ENCODE measurements at places on chromosomes 2 and 18. TPM values are rescaled to one million over a fixed set of nuclear protein-coding genes. Genes with fewer than 3 reads are reported as not detected.

GRCh38 chr18:74331404-74331803 lies 15.8 kb downstream of the C18orf63 start:
- no peak for DNase-seq

DNA sequence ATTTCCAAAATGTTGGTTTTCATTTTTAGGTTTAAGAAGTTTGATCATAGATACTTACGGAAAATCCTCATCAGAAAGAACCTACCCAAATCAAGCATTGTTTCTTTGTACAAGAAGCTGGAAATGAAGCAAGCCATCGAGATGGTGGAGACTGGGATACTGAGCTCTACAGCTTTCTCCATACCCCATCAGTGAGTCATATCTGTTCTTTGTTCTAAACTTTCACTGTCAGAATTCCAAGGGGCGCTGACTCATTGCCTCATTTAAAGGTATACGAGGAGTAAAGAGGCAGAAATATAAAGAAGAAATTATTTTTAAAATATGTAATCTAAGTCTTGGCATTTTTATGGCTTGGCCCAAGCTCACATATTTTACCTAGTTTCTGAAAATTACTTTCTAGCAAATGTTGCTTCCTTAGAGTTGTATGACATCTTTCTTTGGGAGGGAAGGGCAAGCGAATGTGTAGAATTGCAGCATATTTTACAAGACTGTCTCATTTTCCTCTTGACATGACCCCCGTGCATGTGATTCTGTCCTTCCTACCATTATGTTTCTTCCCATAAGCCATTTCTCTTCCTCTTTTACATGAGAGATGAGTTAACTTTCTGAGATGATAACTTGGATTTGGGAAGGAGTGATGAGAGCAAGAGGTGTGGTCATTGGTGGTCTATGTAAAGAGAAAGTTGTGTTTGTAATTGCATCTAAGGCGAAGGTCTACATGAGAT lies 41.2 kb downstream of the SLC9A4 start:
- DNase-seq, result no peak

- DNase-seq, result no peak
Measured at GRCh38 chr18:53887447-53887846, 337.0 kb downstream of the MBD2 start.

- DNase-seq, result no peak
Measured at GRCh38 chr2:216179015-216179414, 69.9 kb downstream of the XRCC5 start.

DNA sequence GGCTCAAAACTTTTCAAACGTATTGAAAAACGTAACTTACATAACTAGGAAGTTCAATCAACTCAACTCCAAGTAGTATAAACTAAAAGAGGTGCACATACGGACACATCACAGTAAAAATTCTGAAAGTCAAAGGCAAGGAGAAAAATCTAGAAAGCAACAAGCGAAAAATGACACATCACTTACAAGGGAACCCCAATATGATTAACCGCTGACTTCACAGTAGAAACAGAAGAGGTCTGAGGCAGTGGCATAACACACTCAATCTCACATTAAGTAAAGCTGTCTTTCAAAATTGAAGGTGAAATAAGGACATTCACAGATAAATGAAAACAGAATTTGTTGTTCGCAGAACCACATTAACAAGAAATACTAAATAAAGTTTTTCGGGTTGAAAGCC lies 32.7 kb downstream of the PPP4R1 start:
- DNase-seq, result no peak

DNA sequence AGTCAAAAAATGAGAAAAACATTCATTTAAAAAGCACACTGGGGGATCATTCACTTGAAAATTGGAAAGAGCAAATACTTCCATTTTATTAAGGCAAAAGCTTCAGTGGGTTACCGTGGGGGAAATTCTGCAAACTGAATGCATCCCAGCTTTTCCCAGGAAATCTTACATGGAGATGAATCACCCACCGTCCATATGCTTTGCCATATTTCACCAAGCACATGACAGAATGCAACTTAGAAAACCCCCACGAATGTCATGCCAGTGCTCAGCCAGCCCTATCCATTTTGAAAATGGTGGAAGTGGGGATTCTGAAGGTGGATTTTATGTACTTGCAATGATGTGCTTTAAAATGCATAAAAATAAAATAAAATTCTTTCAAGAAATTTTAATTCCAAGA lies 485.5 kb upstream of the ID2 start:
- no peak for DNase-seq

DNA sequence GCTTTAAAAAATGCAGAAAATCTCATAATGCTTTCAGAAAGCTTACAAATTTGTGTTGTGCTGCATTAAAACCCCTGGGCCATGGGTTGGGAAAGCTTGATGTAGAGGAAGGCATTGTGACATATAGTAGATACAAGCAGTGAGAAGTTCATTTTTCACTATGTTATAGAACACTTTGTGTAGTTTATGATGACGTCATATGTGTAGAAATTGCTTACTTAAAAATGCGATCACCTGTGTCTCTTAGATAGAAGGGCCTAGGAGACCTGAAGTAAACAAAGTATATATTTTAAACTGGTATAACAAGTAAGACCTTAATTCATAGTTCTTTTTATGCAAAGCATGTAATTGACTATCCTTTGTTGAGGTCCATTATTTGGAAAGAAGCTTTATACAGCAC lies 393.5 kb downstream of the ARHGAP15 start:
- DNase-seq, result no peak

DNA sequence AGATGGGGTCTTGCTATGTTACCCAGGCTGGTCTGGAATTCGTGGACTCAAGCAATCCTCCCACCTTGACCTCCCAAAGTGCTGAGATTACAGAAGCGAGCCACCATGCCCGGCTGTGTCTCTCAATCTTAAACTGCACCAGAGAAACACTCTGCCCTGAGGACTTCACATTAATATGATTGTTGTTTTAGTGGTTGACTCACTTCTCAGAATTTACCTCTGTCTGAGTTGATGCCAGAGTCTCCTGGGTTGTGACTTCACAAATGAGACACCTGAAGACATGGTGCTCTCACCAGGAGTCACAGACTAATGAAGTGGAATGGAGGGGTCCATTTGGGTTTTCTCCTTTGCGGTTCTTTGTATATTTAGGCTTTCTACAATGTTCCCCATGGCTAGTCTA lies 61.0 kb upstream of the TGIF1 start:
- DNase-seq, result no peak

Gene SLC23A3
- total RNA-seq, result 2.1 TPM
